ENCODE measurements at places on chromosomes 11 and 22.

GRCh38 chr22:37768273-37768672 lies 39.5 kb upstream of the GCAT start:
- no peak for DNase-seq

DNA sequence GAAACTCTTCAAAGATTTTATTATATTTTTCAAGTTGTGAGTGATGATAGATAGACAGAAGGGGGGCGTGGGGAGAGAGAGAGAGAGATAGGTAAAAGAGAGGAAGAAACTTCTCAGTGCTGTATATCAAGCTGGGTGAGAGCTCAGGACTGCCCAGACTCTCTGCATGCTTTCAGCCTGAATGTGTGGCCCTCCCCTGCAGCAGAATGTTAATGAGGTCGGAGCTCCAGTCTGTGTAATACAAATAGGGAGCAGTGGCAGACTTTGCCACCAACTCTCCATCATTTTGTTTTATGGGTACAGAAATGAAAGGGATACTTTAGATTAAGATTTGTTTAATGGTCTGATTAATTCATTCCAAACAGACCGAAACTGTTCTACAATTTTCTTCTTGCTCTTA lies 752.8 kb downstream of the OPCML start:
- no peak for DNase-seq

GRCh38 chr22:22216450-22216959 lies 28.1 kb upstream of the VPREB1 start:
- DNase-seq: no peak

GRCh38 chr11:122696662-122697061 lies 41.1 kb downstream of the UBASH3B start:
- peak; percentile 47 for DNase-seq

- DNase-seq: no peak
Measured at GRCh38 chr22:41910050-41911000, 4.5 kb downstream of the SHISA8 start.

DNA sequence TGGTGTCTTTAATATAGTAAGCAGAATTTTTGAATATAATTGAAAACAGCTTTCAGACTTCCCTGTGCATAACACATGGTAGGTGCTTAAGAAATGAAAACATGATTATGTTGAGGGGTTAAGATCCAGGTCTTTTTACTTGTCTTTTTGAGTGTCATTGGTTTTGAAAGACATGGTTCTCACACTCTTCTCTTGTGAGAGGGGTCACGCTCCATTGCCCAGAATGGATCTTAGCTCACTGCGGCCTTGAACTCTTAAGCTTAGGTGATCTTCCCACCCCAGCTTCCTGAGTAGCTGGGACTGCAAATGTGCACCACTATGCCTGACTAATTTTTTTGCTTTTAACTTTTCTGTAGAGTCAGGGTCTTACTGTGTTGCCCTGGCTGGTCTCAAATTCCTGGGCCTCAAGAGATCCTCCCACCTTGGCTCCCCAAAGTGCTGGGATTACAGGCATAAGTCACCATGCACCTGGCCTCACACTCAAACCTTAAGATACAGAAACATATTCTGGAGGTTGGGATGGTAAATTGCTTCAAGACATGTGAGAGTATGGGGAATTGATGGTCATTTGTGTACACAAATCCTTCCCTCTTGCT lies 1.4 kb downstream of the SPCS2 start:
- DNase-seq: no peak

GRCh38 chr11:130472434-130472961 lies 24.1 kb downstream of the ADAMTS15 start:
- no peak for DNase-seq

- DNase-seq: no peak
Measured at GRCh38 chr11:11413776-11414175, 60.7 kb upstream of the CSNK2A3 start.

- no peak for DNase-seq
Measured at GRCh38 chr11:829847-830294, 2.2 kb downstream of the CRACR2B start.

DNA sequence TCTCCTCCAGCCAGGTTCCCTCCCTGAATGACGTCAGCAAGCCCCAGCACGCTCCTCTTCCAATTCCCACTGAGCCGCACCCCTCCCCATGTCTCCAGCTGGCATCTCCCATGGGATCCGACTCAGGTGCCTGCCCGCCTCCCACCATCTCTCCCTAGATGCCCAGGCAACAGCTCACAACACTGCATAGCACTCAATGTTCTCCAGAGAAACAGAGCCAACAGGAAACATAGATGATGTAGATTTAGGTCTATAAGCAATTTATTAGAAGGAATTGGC lies 532.3 kb downstream of the BRD1 start:
- no peak for DNase-seq
